NCI-H1930 (cell line): ENCODE measurements at places on chromosomes 13 and 19.

GRCh38 chr19:33514885-33515551 is 6.6 kb downstream of the PEPD start:
- DNase-seq, result no peak

- no peak for DNase-seq
These were observed 21.6 kb downstream of the SPATA13 start for GRCh38 chr13:24181991-24182702.

DNA sequence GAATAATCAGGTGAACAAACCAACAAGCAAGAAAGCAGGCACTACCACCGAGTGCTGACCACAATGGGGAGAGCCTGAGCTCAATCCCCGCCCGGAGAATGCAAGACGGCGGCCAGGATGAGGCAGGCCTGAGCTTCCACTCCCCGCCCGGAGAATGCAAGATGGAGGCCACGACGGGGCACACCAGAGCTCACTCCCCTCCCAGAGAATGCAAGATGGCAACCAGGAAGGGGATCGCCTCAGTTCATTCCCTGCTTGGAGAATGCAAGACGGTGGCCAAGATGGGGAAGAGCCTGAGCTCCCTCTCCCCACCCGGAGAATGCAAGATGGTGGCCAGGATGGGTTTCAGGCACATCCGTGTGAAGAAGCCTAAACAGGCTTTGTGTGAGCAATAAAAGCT is 24.7 kb upstream of the MIER2 start:
- DNase-seq, result no peak

- DNase-seq, result no peak
These were observed 105.4 kb downstream of the ZNF429 start for GRCh38 chr19:21610787-21611186.

GRCh38 chr19:405121-405965 is 3.6 kb downstream of the C2CD4C start:
- DNase-seq, result no peak

GRCh38 chr13:45951166-45951565 is 99.6 kb upstream of the SIAH3 start:
- no peak for DNase-seq

GRCh38 chr13:73820285-73820684 is 313.9 kb downstream of the KLF12 start:
- no peak for DNase-seq

GRCh38 chr19:13459351-13459750 is 46.9 kb downstream of the CACNA1A start:
- peak; percentile 35 for DNase-seq

GRCh38 chr13:21034603-21035191 is 26.7 kb downstream of the LATS2 start:
- DNase-seq, result no peak
